ENCODE measurements at places on chromosomes 1 and 21.

- DNase-seq, result no peak
Observed at GRCh38 chr21:27101523-27101922, 134.6 kb upstream of the ADAMTS5 start.

DNA sequence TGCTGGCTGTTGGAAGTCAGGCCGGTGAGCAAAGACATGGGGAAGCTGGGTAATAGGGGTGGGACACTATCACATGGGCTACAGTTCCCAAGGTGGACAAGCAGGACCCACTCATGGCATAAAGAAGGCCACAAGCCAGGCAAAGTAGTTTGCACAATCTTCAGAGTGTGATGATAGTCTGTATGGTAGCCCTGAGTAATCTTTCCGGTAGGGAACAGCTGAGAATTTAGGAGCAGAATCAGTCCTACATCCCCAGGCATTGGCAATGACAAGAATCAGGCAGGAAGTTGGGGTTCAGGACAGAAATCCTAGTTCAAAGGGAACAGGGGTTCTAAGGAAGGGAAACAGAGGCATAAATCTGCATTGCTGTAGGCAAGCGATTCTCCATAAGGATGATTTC lies 23.9 kb upstream of the SPATA6 start:
- DNase-seq, result no peak

DNA sequence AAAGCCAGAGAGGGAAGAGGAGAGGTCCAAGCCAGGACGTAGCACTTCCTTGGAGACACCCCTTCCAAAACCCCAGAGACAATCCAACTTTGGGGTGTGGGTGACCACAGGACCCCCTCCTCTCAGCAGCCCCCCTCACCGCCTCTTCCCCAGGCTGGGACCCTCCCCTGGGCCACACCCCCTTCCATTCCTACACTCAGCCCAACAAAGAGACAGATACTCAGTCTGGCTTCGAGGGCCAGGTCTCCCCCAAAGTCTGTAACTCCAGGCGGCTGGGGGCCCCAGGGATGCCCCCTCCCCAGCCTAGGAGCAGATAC lies 1.4 kb downstream of the MEX3A start:
- no peak for DNase-seq

GRCh38 chr1:21064057-21064456 lies 112.6 kb downstream of the EIF4G3 start:
- DNase-seq, result no peak

DNA sequence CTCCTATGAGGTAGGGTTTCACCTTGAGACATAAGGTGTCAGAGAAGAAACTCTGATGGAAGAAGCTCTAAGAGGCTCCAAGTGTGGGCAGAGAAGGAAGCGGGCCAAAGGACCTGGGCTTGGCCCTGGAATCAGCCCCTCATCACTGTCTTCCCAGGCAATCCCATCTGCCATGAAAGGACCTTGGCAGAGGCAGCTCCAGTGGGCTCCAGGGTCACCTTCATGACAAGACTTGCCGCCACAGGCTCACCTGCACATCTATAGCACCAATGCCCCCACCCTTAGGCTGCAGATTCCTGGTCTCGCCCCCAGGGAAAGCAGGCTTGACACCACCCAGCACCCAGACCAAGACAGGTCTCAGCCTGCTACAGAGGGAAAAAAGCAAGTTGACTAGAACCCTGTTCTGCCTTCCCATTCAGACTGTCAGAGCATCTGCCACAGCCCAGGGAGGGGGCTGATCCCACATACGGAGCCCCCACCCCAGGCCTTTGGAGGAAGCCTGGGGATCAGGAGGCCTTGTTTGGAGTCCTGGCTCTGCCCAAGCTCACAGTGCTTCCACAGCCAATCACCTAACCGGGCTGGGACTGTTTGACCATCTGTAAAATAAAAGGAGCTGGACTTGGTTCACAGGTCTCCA lies 490 bp upstream of the FAM110D start:
- no peak for DNase-seq

GRCh38 chr21:34743831-34744230 lies 75.0 kb downstream of the CLIC6 start:
- no peak for DNase-seq

DNA sequence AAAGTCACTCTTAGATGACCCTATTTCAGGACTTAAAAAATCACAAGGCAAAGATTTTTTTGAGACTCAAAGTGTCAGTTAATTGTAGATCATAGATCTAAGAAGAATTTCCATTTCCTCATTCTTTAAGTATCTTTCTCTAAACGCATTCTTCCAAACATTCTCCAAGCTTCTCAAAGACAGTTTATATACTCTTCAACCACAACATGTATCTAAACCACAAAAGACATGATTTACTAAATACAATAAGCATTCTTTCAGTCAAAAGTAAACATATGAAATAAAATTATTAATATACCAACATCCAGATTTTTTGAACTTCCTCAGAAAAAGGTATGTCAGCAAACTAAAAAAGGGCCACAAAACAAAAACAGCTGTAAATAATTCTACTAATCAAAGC lies 24.4 kb downstream of the RC3H1 start:
- DNase-seq, result no peak

- no peak for DNase-seq
Observed at GRCh38 chr1:218614031-218614430, 268.9 kb downstream of the TGFB2 start.

DNA sequence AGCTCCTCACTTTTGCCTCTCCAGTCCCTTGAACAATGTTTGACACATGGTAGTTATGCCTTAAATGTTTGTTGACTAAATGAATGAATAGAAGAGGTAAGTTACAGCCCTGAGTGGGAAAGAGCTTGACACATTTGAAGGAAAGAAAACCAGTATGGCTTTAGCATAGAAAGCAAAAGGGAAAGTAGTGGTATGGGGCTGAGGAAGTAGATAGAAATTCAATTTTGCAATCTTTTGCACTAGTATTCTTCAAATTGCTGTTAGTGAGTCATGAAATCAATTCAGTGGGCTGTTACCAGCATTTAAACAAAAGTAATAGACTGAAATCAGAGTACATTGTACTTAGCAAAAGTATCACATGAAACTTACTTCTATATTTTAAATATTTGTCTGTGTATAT lies 21.1 kb downstream of the PLA2G4A start:
- DNase-seq, result no peak

DNA sequence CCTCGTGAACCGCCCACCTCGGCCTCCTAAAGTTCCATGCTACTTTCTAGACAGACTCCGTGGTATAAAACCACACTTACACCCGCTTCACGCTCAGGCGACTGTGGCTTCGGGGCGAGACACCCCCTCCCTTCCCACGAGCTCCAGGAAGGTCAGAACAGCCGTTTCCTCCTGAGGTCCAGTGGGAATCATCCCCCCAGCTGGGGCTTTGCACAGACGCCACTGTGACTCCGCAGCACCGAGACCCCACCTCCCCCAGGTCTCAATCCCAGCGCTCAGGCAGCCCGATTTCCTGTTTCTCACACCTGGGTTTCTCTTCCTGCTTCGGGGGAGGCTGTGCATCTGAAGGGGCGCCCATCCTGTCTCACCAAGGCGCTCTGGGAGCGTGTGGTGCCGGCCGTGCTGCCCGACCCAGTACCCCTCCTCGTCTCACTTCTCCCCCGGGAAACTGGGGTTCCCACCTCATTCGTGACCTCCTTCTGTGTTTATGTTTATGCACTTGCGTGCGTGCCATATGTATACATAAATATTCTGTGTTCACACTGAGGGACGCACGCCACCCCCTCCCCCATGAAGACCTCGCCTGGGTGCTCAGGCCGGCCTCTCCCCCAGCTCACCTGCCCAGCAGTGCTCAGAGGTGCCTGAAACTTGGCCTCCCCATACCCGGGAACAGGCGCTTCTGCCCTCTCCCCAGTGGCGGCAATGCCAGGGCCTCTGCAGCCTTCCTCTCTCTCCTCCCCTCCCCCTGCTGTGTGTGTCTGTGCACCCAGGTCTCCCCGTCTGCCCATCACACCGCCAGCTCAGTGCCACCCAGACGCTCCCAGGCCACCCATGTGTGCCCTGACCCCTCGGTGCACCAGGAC lies 14.6 kb downstream of the SLC35E2B start:
- no peak for DNase-seq

DNA sequence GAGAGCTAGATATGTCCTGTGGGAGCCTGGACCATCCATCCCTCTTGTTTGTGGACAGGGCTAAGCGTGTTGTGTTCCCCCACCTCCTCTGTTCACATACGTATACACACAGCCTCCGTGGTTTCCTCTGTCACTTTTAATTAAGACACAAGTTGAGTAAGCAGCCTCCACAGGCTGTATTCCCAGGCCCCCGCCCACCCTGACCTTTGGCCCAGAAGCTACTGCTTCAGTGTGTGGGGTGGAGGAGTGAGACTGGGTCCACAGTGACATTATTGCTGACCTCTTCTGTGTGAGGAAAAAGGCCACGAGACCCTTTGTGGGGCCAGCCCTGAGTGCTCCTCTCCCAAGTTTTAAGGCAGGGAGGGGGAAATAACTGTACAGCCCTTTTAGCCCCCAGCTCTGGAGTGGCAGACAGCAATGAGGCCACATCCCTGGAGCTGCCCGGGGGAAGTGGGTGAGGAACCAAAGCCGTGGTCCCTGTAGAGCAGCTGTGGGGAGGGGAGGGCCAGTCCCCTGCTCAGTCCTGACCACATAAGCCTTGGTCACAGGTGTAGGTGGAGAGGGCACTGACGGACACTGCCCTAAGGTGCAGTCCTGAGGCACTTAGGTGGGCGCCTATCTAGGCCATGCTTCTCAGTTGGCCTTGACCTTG lies 4.4 kb downstream of the ELOVL1 start:
- no peak for DNase-seq

GRCh38 chr1:247747616-247748015 lies 325 bp downstream of the OR14A2 start:
- DNase-seq, result no peak

- no peak for DNase-seq
Observed at GRCh38 chr1:27597516-27598294, 6.2 kb downstream of the AHDC1 start.

- peak; percentile 51 for DNase-seq
Observed at GRCh38 chr1:183287191-183287675, 101.2 kb downstream of the LAMC2 start.

- DNase-seq, result no peak
Observed at GRCh38 chr1:145855426-145855948, 3.4 kb downstream of the PIAS3 start.

- DNase-seq, result peak; percentile 19
Observed at GRCh38 chr1:20367116-20367585, 76.5 kb downstream of the VWA5B1 start.

GRCh38 chr1:26482921-26483320 lies 10.7 kb downstream of the HMGN2 start:
- no peak for DNase-seq

DNA sequence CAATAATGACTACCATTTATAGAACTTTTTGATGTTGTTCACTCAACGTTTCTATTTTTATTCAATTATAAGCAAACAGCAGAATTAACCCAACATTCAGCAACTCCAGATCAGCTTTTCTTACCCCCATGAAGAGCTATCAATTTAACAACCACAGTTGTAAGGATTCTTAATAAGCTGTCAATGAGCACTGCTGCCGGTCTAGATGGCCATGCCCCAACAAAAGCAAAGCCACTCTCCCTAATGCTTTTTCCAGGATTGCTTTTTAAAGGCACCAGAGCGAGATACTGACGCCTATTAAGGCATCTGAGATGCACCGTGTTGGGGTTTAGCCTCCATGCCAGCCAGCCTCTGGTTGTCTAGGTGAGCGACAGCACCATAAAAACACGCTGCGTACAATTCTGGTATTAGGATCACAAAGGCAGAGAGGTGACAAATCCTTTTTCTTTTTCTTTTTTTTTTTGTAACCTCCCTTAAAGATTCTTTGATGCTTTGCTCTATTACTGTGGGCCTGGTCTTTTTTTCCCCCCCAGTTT lies 39.5 kb downstream of the PTPRC start:
- no peak for DNase-seq

DNA sequence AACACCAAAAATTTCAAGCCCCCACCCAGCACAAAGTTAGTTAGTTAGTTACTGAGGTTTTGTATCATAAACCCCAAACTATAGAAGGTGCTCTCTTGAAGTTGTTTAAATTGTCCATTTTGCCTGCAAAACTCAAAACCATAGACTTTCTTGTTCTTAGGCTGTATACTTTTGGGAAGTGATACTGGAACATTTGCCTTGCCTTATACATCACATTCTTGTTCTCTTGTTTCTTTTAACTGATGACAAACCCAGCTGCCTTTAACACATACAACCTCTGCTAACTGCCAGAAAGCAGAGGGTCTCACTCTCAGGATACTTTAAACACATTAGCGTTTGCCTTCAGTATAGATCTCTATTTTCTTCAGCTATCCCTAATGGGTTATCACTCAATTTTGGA lies 570.5 kb downstream of the MRPL39 start:
- no peak for DNase-seq

DNA sequence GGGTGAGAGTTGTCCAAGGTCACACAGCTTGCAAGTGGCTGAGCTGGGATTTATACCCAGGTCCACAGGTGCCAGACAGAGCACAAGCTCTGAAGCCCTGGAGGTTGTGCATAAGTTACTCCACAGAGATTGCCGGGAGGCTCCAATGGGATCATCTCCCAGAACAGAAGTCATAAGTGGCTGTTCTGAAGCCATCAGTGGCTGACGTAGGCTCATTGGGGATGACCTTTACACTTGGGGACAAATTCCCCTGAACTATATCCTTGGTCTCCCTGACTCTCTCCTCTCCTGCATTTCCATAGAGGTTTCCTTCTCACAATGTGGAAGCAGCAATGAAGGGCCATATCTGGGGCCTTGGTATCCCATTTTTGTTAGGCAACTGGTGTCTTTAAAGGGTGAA lies 37.0 kb upstream of the IFNLR1 start:
- DNase-seq, result no peak

GRCh38 chr1:145955436-145955835 lies 2.4 kb downstream of the LIX1L start:
- DNase-seq, result no peak

- DNase-seq, result no peak
Observed at GRCh38 chr1:237613984-237614383, 276.7 kb downstream of the ZP4 start.

GRCh38 chr1:34057347-34058130 lies 107.5 kb downstream of the CSMD2 start:
- no peak for DNase-seq

- DNase-seq, result no peak
Observed at GRCh38 chr1:91505086-91505485, 4.4 kb downstream of the CDC7 start.
